ENCODE measurements at places on chromosomes 3 and 15.

- DNase-seq = no peak
These were observed 148.1 kb downstream of the ABHD5 start for GRCh38 chr3:43838877-43839276.

DNA sequence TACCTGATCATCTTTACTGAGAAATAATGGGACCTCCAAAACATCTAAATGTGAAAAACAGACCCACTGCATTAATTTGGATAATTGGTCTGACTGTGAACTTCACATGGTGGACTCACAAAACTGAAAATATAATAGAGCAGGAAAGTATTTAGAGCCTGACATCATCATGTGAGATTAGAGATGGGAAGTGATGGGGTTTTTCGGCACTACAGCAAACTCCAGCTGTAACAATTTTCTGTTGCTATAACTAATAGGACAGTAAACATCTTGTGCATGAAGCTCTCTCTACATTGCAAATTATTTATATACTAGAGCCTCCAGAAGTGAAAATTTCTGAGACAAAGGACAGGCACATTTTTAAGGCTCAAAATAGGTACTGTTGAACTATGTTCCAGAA is 32.2 kb downstream of the VEPH1 start:
- no peak for DNase-seq

DNA sequence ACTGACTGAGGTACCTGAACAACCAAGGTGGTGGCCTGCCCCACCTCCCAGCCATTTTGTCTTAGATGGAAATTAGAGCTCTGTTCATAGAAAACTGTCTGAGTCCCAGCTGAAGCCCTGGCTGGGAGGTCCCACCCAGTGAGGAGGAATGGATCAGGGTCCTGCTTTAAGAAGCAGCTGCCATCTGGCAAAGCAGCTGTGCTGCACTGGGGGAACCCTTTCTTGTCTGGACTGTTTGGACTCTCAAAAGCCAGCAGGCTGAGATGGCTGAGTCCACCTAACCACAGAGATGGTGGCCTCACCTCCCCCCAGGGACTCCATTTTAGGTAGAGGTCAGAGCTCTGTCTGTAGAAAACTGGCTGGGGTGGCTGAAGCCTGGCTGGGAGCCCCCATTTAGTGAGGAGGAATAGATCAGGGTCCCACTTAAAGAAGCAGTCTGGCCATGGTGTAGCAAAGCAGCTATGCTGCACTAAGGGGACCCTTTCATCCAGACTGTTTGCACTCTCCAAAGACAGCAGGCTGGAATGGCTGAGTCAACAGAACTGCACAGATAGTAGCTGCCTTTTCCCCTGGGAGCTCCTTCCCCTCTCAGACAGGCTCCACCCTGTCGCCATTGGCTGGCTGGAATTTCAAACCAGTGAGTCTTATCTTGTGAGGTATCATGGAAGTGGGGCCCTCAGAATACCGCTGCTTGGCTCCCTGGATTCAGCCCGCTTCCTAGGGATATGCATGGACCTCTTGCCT is 116.9 kb downstream of the EPHA6 start:
- no peak for DNase-seq

DNA sequence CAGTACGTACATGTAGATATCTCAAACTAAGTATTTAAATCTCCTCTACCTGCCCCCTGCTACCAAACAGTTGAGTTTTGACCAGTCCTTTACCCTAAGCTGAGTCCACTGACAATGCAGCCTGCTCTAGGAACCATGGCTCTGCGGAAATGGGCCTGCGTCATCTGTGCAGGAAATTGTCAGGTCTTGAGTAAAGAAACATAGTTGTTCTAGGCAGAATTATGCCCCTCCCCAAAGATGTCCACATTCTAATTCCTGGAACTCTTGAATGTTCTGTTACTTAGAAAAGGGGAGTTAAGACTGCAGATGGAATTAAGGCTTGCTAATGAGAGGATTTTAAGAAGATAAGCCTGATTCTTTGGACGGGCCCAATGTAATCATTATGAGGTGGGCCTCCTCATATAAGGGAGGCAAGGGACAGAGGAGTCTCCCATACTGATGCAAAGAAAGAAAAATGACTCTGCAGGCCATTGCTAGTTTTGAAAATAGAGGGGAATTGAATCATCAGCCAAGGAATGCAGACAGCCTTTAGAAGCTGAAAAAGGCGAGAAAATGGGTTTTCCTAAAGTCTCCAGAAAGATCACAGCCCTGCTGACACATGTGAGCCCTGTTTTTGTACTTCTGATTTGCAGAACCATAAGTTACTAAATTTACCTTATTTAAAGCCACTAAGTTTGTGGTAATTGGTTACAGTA is 5.5 kb upstream of the VGLL3 start:
- no peak for DNase-seq

DNA sequence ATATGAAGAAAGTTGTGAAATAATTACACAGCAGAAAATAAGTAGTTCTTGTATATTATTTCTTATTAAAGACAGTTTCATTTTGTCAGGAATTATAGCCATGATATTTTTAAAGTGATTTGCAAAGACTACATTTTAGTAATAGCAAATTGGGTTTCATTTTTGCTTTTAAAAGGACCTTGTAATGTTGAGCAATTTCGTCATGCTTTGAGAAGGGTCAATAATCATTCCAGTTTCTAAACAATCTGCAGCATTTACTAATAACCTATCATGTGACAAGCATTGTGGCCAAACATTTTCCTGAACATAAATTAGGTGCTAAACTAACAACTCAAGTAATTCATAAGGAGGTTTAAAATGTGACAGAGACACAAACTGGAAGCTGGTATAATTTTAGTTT is 214.4 kb upstream of the CBLB start:
- DNase-seq = no peak

GRCh38 chr15:76866008-76866407 is 39.1 kb downstream of the SCAPER start:
- DNase-seq = no peak

- no peak for DNase-seq
These were observed 35.4 kb upstream of the RBMS3 start for GRCh38 chr3:29245441-29245840.

DNA sequence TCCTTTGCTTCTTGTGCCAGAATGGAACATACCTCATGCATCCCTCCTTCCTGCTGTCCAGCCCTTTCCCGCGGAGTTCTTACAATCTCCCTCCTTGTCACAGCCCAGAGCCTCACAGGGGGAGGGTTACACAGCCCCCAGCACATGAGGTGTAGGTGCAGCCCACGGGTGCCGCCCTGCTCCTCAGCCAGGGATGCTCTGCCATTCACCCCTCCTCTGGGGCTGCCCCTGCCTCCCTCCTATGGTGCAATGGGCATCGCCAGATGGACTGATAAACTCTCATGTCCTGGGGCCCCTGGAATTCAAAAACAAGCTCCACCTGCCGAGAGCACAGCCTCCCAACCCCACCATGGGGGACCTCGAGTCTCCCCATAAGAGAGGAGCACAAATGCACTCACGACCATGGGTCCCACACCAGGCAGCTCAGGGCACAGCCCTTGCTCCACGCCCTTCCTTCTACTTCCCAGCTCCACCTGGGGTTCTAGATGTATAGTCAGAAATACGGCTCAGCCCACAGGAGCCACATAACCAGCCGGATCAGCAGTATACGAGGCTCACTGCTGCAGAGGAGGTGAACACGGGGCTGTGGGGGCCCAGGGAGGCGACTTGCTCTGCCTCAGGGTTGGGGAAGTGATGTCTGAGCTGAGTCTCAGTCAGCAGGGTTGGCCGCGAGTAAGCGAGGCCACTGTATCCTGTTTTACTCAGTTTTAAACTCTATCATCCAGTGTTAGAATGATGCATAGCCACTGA is 269.7 kb upstream of the LYSMD4 start:
- no peak for DNase-seq

- DNase-seq = no peak
These were observed 287.6 kb downstream of the SOX2 start for GRCh38 chr3:181999314-181999713.

GRCh38 chr15:58505581-58505980 is 73.8 kb downstream of the LIPC start:
- DNase-seq = no peak

- no peak for DNase-seq
These were observed 5.8 kb upstream of the SLC6A20 start for GRCh38 chr3:45802146-45802545.

- no peak for DNase-seq
These were observed 210.3 kb downstream of the ULK4 start for GRCh38 chr3:41751597-41751996.

DNA sequence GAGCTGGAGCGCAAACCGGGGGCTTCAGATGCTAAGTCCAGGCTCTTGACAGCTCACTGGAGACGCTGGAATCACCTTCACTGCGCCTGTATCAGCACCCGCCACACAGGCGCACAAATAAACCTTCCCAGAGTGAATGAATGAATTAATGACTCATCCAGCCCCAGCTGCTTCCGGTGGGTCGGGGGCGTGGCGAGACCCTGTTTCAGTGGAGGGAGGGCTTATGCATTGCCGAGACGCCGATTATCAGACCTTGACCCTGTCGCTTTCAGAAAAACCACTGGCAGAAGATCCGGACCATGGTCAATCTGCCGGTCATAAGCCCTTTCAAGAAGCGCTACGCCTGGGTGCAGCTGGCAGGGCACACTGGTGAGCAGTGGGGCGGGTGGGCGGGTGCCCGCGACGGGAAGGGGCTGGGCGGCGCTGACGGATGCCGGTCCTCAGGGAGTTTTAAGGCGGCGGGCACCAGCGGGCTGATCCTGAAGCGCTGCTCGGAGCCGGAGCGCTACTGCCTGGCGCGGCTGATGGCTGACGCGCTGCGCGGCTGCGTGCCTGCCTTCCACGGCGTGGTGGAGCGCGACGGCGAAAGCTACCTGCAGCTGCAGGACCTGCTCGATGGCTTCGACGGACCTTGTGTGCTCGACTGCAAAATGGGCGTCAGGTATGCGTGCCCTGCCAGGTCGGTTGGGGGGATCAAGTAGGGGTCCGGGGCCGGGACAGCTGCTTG is 7.7 kb downstream of the ITPKA start:
- peak; percentile 43 for DNase-seq

DNA sequence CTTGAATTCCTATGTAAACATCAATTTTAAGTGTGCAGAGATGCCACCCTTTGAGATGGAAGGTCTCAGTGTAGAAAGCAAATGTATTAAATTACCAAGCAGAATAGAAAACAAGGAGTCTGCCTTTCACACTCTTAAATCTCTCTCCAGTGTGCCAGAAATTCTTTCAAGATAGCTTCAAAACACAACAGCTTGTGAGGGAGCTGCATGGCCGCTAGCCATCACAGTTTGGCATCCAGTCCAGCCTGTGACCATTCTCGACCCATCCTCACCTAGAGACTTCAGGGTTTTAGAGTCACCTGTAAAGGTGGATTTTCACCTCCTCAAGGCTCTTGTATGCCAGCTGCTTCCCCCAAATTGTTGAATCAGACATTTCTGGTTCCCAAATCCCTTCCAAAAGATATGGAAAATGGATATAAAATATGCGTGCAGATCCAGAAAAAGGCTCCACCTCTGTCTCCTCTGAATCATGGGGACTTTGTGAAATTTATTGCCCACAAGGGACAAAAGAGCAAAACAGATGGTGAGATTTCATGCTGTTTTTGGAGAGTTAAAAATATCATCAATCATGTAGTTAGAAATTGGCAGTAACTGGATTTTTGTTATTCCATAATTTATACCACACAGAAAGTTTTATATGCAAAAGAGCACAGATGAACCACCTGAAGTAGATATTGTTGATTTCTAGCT is 114.2 kb upstream of the THRB start:
- no peak for DNase-seq

DNA sequence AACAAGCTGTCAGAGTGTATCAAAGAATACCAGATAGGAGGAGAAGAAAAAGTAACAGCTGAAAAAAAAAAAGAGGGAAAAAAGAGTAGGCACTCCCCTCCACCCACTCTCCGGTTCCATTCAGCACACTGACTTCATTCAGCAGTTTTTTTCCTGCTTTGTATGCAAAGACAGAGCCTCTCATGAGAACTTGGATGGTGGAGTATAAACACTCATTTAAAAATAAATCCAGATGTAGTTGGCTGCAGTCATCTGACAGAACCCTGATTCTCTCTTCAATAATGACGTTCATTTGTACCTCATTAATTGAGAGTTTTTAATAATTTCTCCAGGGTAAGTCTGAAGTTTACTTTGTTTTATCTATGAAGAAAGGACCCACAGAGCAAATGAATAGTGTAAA is 81.0 kb downstream of the TMEM108 start:
- DNase-seq = no peak

GRCh38 chr3:182133752-182134151 is 422.0 kb downstream of the SOX2 start:
- DNase-seq = no peak

DNA sequence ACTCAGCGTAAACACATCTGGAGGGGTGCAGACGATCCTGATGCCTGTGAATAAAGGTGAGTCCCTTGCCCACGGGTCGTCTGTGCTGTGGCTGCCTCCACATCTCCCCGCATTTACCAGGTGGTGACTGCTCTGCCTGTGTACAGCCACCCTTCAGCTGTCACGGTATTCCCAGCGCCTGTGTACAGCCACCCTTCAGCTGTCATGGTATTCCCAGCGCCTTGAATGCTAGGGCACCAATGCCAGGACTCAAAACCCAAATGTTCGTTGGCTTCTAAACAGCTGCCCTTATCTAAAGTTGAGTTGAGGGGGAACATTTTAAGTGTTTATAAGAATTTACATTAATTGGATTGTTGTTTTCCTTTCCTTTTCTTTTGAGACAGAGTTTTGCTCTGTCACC is 27.4 kb downstream of the MAP6D1 start:
- no peak for DNase-seq

Data from activated T-cell treated with anti-CD3 and anti-CD28 coated beads for 48 hours (primary cell).